ENCODE measurements at places on chromosomes 7 and 10.

- peak; percentile 91 for DNase-seq
These were observed 529.9 kb upstream of the DPP6 start for GRCh38 chr7:153522261-153522660.

DNA sequence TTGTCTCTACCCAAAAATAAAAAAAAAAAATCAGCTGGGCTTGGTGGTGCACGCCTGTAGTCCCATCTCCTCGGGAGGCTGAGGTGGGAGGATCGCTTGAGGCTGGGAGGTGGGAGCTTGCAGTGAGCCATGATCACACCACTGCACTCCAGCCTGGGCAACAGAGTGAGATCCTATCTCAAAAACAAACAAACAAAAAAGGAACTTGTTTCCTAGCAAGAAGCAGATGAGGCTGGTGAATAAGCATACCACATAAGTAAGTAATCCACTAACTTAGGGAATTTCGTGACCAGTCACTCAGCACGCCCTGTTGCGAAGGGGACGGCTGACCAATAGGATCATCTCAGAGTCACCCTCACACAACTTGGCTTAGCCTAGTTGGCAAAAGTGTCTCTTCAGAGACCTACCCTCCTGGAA is 64.6 kb downstream of the CUX1 start:
- no peak for DNase-seq

DNA sequence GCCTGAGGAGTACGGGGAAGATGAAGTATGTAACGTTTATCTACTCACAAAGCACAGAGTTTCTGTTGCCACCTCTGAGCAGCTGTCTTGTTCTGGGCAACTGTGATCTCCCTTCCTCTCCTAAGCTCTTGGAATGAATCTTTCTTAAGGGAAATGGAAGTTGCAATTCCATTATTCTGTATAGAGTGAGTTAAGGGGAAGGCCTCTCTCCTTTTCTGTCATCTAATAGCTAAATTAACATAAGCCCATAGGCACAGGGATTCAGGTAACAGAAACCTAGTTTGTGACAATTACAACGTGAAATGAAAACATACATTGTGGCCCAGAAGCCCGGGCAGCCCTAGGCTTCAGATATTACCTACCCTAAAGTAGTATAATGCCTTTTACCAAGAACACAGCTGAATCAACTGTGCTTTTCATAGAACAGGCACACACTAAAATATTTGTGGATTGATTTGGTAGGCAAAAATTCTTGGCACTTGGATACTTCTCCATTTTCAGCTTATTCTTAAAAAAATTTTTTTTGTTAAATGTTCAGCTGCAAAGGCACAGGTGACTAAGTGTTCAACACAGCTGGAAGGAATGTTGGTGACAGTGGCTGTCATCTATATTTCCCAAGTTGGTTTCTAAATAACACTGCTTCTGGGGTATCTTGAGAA is 3.8 kb upstream of the PDCD4 start:
- DNase-seq, result no peak

DNA sequence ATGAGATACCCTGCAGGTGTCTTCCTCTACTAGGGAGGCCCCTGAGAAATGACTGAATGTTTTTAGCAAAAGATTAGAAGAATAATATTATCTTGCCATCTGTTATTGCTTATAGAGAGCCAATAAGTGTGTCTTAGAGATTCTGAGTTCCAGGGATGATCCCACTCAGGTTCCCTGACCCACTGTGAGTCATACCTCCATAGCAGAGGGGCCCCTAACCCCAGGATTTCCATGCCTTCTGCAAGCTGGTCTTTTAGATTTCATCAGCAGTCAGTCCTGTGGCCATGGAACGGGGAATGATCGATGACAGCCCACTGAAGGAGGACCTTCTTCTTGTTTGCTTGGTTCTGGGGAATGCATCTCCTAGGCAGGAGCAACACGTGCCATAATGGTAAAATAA is 333.4 kb downstream of the KCNMA1 start:
- no peak for DNase-seq

DNA sequence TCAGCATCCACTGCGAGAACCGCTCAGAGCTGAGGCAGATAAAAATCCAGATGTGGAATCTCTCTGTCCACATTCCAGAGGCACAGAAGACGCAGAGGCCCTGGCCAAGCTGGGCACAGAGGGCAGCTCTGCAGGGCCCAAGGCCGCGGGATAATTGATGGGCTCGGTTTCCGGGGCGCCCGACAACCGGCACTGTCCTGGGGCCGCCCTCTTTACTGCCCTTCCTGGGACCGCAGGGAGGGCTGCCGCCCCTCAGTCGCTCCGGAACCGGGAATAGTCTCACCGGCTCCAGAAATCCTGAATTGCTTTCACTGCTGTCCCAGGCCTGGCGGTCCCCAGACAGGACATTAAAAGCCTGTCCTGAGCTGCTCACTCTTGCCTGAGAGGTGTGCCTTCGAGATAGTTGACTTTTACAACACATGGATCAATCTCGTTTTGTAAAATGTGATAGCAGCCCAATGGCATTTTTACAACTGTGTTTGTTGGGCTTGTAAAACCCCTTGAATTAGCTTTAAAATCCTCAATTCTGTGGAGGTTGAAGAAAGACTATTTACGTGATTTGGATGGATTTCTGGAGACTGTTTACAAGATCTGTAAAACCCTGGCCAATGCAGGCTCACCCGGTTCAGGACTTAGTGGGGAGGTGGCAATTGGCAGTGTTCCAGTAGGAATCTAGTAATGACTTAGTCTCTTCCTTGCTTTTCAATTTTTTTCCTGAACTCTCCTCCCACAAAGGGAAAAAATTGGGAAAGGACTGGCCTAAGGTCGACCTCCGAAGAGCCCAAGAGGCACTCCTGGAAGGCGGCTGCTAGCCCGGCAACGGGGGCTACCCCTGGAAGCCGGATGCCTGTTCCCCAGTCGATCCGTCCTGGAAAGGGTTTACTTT is 1.4 kb upstream of the HOXA6 start:
- DNase-seq, result no peak

- DNase-seq, result no peak
These were observed 23.7 kb downstream of the SLC29A3 start for GRCh38 chr10:71342573-71343391.

DNA sequence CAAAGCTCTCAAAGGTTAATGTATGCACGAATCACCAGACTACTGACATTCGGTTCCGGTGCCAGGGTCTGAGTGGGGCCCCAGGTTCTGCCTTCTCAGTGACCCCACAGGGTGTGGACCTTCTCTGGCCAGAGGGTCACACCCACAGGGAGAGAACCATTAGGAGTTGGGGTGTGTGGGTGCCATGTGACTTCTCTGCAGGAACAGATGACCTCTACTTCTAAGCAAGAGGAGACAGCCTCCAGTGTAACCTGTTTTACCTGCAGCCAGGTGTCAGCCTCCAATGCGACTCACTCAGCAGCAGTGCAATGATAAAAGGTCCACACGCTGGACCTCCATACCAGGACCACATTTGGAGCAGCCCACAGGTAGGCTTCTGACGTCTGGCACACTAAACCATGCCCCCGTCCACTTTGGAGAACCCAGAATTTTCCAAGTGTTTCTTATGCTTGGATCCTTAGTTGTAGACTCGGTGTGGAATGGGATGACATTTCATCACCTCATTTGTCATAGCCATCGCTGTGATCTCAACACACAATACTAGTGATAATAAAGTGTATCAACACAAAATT is 16.2 kb upstream of the INSIG1 start:
- no peak for DNase-seq

DNA sequence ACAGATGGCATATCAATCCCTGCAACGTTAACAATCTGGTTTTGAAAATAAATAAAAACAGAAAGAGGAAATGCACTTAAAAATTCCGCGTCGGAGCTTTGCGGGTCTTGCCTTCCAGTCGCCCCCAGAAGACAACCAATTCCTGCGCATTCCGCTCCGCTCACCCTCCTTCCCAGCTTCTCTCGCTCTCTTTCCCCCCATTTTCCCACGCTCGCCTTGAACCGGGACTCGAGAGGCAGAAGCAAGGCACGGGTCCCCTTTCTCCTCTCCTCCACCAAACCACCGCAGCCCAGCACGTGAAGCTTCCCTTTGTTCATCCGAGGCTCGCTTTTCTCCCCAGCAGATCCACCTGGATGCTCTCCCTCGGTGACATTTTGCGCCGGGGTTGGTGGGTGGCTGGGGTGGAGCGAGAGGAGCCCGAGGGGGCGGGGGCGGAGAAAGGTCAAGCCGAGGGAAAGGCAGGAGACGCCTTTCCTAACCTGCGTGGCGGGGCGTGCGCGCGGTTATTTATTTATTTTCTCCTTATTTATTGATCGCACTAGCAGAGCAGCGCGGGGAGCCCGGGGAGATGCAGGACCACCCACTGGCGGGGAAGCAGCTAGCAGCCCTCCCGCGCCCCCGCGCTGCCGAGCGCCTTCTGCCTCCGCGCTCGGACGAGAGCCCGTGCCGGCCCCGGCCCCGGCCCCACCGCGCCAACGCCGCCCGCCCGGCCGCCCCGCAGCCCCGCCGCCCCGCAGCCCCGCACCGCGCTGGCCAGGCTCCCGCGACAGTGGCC is at the start of gene KCND2:
Gene KCND2 (plus strand): TSS at position 475 of the 775 bp plus-strand sequence.
- DNase-seq, result peak; percentile 33

- no peak for DNase-seq
These were observed 162.6 kb downstream of the PPP1R3A start for GRCh38 chr7:113756250-113756649.

DNA sequence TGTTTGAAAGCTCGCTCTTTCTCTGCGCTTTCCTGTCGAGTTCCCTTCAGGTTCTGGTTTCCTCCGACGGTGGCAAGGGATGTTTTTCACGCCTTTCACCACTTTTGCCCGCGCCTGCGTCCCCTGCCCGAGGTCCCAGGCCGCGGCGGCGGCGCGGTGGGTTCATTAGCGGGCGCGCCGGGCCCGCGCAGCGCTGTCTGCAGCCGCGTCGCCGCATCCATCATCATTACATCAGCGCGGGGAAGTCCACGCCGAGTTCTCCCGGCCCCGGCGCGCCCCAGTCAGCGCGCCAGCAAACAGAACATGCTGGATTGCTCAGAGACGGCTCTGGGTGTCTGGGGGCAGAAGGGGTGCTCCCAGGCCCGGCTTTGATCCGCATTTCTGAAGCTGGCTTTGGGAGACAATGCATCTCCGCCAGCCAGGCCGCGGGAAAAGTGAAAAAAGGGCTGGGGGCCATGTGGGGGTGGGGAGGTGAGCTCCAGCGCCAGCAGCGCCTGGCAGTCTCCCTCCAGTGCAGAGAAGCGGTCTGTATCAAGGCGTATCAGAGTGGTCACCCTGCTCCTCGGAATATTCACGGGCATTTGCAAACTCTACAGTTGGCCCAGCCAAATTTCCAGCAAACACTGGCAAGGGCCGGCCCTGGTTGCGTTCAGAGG is 8.9 kb downstream of the GLI3 start:
- DNase-seq, result peak; percentile 56

- no peak for DNase-seq
These were observed 23.8 kb downstream of the SUFU start for GRCh38 chr10:102527546-102527945.

DNA sequence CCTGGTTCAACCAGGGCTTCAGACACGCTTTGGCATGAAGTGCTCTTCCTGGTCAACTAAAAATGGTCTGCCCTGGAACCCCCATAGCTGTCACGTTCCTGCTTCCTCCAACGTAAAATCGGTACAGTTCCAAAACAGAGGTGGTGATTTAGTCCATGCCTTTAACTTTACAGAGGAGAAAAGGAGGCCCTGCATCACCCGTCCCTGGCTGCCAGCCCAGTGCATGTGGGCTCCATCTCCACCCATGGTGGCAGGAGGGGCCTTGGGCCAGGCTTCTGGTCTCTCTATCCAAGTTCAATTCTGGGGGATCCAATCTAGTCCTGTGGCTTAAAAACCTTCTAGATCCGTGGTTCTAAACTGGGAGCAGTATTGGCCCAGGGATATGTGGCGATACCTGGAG is 18.7 kb downstream of the ECHDC3 start:
- no peak for DNase-seq

- DNase-seq, result no peak
These were observed 5.6 kb upstream of the VWA2 start for GRCh38 chr10:114233482-114233881.

GRCh38 chr10:35152992-35153391 is 26.3 kb downstream of the CREM start:
- DNase-seq, result no peak

GRCh38 chr7:92584953-92585352 is 5.2 kb downstream of the FAM133B start:
- DNase-seq, result no peak

- no peak for DNase-seq
These were observed 231.8 kb upstream of the CACNA2D1 start for GRCh38 chr7:82675396-82675795.

- no peak for DNase-seq
These were observed 504.4 kb downstream of the LRMDA start for GRCh38 chr10:75935650-75936400.

DNA sequence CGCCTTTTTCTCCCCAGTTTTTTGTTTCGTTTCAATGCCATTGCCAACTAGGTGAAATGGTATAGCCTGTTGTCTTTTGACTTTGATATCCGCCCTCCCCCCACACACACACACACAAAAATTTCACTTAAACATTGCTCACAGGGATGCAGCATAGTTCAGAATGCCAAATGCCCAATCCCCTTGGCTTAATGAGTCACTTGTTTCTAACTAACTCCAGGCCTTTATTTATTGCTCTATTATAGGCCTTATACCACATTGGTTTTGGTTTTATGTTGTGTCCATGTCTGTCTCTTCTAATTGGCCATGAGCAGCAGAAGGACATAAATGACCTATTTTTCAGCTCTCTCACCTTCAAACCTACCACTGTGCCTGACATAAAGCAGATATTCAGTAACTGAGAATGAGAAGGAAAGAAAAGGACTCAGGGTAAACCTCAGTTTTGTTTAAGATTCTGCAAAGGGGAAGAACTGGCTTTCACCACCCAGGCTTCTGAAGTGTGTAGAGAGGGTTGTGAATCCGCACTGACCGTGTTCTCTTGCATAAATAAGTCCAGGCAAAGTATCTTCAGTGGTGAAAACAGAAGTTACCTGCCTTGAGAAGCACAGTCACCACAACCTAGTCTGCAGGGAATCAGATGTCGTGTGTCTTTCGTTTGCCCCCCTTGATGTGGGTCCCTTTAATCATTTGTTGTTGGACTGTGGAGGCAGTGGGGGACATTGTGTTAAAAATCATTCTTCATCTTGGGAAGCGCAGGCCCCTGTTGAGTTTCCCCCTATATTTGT is 139.8 kb downstream of the CELF2 start:
- no peak for DNase-seq

DNA sequence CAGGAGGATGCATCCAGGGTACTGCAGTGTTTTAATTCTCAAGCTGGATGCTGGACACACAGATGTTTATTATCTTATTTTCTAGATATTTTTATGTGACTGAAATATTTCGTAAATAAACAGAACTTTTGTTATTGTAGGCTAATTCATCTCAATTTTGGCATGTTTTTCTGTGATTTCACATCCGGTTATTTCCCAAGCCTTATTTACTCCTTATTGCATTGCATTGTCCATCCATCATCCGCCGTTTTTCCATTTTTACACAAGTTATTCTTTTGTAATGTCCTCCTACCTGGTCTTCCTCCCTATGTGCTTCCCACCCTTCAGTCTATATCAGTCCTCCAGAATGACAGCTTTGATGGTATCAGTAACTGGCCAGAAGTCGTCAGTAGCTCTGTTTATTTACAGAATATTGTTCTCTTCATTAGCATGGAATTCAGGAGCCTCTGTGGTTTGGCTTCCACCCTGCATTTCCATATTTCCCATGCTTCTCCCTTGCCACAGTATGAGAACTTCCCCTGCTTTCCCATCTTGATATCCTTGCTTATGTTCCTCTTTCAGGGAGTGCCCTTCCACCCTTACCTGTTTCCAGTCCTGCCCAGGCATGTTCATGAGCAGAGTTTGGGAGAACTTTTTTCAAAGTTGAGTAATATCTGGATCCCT is 16.1 kb downstream of the GNAI1 start:
- DNase-seq, result no peak

Data from uterus (tissue), 4 donors.